ENCODE measurements at places on chromosomes 6 and 20.

DNA sequence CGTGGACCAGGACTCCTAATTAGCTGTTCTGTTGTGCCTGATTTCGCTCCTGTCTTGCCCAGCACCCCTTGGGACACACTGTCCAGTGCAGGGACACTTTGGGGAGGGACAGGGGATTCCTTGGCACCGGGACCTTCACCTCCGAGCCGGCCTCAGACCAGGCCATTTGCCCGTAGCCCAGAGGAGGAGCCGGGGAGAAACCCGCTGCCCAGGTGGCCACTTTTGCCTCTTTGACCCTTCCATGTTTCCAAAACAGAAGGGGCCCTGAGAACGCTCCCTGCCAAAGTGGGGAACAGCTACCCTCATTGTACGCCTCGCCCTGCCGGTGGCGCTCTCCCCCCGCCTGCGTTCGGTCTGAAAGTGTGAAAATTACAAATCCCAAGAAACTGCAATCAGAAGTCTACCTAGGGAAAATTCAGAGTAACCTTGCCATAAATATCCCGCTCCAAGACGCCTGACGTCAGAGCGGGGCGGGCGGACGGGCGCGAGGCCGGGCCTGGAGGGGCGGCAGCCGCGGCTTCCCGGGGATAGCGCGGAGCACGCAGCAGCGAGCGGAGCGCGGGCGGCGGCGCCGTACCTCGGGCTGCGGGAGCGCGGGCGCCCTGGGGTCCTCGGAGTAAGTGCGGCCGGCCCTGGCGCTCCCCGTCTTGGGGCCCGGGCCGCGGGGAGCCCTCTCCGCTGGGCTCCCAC lies at the start of gene DAAM2:
TSS of gene DAAM2 (plus strand) at position 527 of the 690 bp plus-strand sequence. CDS start 63,927 bp downstream, outside the sequence.
- DNase-seq, result no peak

GRCh38 chr6:2790588-2791449 lies 25.6 kb downstream of the WRNIP1 start:
- peak; percentile 13 for DNase-seq

GRCh38 chr6:117167520-117168271 lies 97.7 kb upstream of the VGLL2 start:
- DNase-seq, result no peak

DNA sequence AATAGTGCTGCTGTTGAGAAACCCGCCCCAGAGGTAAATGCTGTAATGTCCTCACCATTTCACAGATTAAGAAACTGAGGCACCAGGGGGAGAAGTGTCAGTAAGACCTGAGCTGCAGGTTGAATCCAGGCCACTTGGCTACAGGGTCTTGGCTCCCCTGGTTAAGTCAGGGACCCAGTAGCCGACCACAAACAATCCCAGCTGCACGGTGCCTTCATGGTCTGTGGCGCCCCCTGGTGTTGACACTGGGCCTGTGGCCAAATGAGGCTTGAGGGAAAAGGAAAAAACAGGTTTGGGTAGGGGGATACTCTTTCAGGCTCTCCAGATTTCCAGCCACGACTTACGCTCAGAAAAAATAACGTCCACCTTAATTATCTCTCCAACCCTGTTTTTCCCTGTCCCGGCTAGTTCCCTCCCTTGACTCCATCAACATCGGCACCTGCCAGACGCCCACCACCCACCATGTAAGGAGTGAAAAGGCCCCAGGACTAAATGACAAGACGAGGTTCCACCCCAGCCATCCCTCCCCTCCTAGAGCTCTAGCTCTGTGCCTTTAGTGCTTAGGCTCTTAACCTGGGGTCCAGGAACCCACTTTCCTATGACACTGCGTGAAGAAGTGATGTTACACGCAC lies 47.7 kb upstream of the POLR1H start:
- peak; percentile 43 for DNase-seq

DNA sequence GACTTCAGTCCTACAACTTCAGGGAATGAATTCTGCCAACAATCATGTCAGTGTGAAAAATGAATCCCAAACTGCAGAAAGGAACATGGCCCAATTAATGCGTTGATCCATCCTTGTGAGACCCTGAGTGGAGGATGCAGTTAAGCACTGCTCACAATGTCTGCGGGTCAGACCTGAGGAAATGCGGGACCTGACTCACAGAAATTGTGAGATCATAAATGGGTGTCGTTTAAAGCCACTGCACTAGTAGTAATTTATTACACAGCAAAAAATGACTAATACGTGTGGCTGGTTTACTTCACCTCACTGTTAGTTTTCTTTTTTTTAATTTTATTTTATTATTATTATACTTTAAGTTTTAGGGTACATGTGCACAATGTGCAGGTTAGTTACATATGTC lies 505.0 kb downstream of the PRKN start:
- no peak for DNase-seq

GRCh38 chr20:56617489-56617888 lies 11.6 kb upstream of the TFAP2C start:
- DNase-seq, result no peak

- no peak for DNase-seq
Observed at GRCh38 chr6:160106010-160106409, 15.6 kb upstream of the SLC22A1 start.

GRCh38 chr6:46090115-46091079 lies 39.4 kb upstream of the ENPP4 start:
- DNase-seq, result peak; percentile 17

DNA sequence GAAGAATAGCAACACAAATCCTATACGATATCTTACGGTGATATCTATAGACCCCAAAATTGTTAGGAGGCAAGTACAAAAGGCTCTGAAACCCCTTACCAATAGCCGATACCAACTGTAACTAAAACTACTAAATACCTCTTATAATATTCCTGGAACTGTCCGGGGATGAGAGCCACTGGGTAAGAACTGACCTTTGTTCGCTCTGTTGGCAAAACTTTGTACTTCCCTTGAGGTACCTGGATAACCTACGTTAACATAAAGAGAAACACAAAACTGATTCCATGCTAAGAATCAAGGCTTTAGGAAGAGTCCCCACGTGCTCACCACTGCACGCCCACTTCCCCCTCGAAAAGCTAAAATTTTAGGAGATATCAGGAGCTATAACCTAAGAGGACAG lies 9.7 kb downstream of the PHF10 start:
- DNase-seq, result no peak

- DNase-seq, result no peak
Observed at GRCh38 chr20:19317237-19318069, 105.0 kb downstream of the SLC24A3 start.

DNA sequence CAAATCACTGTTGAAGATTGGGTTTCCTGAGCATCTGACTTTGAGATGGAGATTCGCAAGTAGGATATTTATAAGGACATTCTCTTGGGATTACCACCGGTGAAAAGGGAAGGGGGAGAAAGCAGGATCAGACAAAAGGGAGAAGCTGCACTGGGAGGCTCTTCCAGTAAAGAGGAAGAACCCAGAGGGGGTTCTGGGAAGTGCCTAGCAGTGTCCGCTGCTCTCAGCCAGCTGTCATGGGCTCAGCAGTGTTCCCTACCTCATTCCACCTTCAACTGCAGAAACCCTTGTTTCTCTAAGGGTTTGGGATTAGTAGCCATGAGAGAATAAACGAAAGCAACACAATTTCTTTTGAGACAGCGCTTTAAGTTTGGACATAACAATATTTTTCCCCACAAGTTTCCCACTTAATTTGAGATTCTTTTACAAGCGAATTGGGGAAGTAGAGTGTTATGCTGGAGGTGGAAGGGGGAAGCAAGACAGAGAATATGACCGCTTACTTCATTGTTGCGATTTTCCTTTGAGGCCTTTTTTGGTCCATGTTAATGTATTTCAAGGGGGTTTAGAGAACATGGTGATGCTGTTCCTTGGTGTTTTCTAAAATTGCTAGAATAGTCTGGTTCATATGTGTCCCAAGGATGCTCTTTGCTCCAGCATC lies 154.5 kb upstream of the SCGN start:
- no peak for DNase-seq

GRCh38 chr20:61883857-61884393 lies 181.8 kb downstream of the TAF4 start:
- DNase-seq, result no peak

- DNase-seq, result no peak
Observed at GRCh38 chr6:84667252-84668213, 96.9 kb downstream of the TBX18 start.

GRCh38 chr20:18639501-18639979 lies 51.7 kb downstream of the DTD1 start:
- DNase-seq, result no peak

GRCh38 chr6:156978948-156979347 lies 201.8 kb downstream of the ARID1B start:
- DNase-seq, result no peak

DNA sequence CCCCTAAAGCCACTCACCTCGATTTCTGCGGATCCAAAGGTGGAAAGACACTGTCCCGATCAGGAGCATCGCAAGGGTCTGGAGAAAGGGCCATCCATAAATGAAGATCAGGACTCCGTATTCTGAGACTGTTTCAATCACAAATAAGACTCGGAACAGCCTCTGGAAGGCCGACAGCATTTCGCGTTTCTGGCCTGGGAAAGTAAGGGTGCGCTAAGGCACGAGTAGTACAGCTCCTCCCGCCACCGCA lies 44.6 kb downstream of the DPPA5 start:
- DNase-seq, result no peak

GRCh38 chr6:150313781-150314180 lies 55.0 kb upstream of the IYD start:
- DNase-seq, result no peak

- DNase-seq, result no peak
Observed at GRCh38 chr6:21141616-21142303, 451.8 kb upstream of the SOX4 start.

DNA sequence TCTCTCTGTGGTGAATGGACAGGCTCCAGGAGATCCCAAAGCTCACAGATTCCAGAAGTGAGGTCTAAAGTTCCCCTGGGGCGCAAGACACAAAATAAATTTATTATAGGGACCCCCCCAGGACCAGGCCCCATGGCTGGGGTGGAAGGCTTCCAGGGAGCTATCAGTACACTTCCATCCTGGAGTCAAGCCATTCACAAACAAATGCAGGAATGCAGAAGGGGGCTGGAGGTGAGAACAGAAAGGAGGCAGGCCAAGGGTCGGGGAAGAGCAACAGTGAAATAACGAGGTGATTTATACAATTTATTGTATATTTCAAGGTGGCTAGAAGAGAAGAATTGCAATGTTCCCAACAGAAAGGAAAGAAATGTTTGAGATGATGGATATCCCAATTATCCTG lies 126.9 kb downstream of the LY86 start:
- no peak for DNase-seq

GRCh38 chr6:43884652-43885022 lies 114.6 kb downstream of the VEGFA start:
- DNase-seq, result no peak

GRCh38 chr6:87340230-87340629 lies 4.4 kb upstream of the C6orf163 start:
- no peak for DNase-seq

DNA sequence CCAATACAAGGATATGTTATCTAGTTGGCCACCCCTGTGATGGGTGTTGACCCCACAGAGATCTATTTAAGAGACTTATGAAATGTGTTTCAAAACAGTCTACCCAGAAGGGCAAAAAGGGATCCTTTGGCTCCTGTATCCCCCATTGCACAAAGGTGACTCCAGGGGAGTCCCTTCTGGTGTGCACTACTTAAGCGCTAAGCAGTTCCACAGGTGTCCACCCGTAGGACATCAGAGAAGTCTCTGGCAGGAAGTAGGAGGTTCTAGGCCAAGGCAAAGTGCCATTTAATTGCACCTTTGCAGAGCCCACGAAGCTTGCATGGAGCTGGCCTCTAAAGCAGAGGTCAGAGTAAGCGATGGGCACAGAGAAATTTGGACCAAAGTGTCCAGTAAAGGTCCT lies 147.7 kb downstream of the MRPL14 start:
- no peak for DNase-seq

GRCh38 chr6:72042088-72042487 lies 155.7 kb downstream of the RIMS1 start:
- DNase-seq, result no peak

- no peak for DNase-seq
Observed at GRCh38 chr6:34103321-34103720, 42.6 kb downstream of the GRM4 start.

GRCh38 chr6:2197177-2197671 lies 48.2 kb downstream of the GMDS start:
- DNase-seq, result no peak

- DNase-seq, result peak; percentile 27
Observed at GRCh38 chr6:39865011-39865888, 69.0 kb downstream of the MOCS1 start.

GRCh38 chr20:19374216-19374615 lies 161.8 kb downstream of the SLC24A3 start:
- DNase-seq, result no peak

- DNase-seq, result no peak
Observed at GRCh38 chr6:129370268-129370916, 339.6 kb downstream of the ARHGAP18 start.

DNA sequence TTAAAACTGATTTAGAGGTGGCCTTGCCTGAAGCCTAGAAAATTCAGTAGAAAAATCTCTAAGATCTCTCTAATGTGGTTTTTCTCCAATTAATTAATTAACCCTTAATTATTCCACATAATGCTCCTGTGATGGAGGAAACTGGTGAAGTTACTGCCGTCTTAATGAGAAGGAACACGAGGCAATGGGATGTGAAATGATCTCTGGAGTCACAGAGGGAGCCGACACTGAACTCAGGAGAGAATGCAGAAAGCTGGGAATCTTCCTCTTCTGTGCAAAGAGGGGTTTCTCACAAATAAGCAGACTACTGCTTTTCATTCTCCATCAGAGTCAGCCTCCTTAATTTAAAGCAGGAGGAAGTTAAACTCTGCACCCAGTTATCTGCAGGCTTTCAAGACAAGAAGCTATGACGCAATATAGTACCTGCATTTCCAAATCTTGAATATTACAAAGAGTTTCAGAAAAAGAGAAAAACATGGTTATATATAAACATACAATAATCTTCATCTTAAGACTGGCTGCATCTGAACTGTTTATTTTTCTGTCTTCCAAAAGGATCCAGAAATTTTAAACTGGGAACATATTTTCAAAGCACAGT lies 18.1 kb upstream of the SNRPB2 start:
- no peak for DNase-seq

- DNase-seq, result no peak
Observed at GRCh38 chr20:64200740-64201139, 36.5 kb downstream of the MYT1 start.

DNA sequence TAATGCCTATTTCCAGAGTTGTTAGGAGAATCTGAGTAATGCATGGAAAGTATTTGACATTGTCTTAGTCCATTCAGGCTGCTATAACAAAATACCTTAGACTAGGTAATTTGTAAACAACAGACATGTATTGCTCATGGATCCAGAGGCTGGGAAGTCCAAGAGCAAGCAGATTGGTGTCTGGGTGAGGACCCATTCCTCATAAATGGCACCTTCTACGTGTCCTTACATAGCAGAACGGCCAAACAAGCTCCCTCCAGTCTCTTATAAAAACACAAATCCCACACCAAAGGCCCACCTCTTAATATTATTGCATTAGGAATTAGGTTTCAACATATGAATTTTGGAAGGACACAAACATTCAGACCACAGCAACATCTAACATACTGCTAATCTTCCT lies 30.2 kb downstream of the MBOAT1 start:
- no peak for DNase-seq

- DNase-seq, result no peak
Observed at GRCh38 chr6:8513174-8513573, 77.8 kb upstream of the SLC35B3 start.

Data from stimulated activated CD4-positive, alpha-beta T cell treated with anti-CD3 and anti-CD28 coated beads, Interleukin-1b, Interleukin-23, amount 100 ng/mL, for 1 hour (primary cell).